ENCODE measurements at places on chromosomes 7 and 10.

DNA sequence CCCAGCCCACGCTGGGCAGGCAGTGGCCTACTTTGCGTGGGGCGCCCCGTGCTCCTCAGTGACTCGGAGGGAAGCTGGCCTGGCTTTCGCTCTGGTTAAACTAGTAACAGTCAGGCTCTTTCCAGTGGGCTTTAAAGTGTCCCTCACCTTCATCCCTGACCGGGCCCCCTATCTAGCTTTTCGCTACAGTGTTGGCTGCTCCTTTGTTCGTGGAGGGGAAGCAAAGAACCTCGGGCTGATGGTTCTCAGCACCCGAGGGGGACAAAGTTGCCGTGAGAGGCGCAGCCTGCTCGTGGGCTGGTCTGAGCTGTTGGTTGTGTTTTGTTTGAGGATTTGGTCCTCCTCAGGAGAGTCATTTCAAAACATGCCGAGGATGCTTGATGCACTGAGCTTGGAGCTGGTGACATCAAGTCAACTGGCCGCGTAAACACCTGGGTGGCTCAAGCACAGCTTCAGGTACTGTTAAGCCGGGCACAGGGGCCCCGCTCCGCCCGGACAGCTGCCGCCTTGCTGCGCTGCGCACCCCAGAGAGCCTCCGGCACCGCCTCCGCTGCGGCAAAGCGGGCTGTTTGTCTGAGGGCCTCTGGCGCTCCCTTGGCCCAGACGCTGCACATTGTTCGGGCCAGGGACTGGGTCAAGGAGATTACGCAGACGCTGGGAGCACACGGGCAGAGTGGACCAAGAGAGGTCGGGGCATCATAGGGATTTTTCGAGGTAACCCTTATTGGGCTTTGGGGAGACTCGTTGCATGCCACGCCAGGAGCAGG is 1.6 kb downstream of the DLX6 start:
- DNase-seq, result no peak

DNA sequence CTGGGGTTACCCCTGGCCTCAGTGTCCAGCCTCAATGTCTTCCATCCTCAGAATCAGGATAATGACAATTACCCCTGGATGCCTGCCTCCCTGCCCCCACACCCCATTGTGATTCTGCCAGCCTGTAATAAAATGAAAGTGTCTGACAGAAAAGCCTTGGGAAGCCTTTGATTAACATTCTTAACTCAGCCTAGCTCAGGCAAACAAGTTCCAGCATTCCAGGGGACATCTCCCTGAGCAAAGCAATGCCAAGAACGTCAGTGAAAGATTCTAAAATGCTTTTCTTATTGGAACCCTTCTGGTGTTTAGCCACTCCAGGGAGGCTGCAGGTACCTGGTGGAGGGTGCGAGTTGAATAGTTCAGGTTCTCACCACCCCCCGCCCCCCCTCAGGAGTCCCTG is 18.7 kb downstream of the AFAP1L2 start:
- DNase-seq, result no peak

GRCh38 chr7:24943096-24943948 is 36.7 kb downstream of the OSBPL3 start:
- DNase-seq, result no peak

DNA sequence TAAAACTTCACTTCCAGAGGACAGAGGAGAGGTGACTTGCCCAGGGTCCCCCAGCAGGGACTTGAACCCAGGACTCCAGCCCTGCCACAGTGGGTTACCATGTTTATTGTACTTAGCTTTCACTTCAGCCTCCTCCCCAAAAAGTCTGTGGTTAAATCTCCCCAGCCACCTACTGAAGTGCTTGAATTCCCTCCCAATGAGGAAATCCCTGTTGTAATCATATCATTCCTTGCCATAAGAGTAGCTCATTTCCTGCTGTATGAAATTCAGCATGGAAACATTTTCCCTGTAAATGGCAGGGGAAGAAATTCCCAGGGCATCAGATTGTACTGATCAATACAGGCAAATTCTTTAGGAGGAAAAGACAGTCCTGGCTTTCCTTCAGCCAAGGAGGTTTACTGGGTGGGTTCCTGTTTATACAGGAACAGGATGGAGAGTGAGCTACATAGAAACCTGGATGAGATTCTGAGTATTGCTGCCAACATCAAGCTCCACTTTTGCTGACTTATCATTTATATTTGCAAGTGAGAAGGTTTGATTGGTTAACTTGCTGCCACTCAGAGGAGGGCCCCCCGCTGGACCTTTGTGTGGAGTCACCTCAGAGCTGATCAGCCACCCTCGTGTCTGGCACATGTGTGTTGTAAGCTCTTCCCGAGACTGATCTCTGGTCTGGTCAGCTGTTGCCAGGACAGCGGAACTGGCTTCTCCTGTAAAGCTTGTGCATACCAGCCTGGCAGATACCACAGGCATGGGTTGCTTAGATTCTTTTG is 16.4 kb upstream of the PDZD8 start:
- DNase-seq, result no peak

- DNase-seq, result no peak
These were observed 5.0 kb downstream of the TWIST1 start for GRCh38 chr7:19112274-19113001.

GRCh38 chr10:84541289-84541637 is 212.9 kb downstream of the CCSER2 start:
- DNase-seq, result no peak

DNA sequence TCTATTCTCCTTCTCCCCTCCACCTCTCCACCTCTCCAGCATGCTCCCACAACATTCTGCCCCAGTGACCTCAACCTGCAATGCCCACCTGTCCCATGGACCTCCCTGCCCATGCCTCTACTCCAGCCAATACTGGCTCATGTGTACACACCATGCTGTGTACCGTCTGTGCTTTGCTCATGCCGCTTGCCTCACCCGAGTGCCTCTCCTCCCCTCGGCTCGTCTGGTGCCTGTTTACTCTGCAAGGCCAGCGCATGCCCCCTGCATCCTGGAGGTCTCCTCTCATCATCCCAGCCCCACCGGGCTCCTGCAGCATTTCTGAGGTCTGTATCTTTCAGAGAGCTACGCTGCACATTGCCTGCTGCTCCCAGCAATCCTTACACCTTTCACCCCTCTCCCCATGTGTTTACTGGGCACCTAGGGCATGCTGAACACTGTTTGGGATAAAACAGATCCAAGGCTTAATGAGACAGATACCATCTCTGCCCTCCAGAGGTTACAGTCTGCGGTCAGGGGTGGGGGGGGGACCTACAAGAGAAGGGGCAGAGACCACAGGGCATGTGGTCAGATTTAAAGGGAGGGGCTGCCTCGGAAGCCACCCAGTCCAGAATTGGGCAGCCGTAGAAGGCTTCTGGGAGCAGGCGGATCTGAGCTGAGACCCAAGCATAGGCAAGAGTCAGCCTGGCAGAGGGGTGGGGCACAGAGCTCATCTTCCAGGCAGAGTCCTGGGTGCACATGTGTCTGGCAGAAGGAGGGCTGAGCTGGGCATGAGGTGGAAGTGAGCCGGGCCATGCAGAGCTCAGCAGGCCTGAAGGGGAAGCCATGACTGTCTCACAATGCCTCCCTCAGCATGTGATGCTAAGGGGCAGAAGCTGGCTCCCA is 29.6 kb upstream of the PSAP start:
- DNase-seq, result no peak

DNA sequence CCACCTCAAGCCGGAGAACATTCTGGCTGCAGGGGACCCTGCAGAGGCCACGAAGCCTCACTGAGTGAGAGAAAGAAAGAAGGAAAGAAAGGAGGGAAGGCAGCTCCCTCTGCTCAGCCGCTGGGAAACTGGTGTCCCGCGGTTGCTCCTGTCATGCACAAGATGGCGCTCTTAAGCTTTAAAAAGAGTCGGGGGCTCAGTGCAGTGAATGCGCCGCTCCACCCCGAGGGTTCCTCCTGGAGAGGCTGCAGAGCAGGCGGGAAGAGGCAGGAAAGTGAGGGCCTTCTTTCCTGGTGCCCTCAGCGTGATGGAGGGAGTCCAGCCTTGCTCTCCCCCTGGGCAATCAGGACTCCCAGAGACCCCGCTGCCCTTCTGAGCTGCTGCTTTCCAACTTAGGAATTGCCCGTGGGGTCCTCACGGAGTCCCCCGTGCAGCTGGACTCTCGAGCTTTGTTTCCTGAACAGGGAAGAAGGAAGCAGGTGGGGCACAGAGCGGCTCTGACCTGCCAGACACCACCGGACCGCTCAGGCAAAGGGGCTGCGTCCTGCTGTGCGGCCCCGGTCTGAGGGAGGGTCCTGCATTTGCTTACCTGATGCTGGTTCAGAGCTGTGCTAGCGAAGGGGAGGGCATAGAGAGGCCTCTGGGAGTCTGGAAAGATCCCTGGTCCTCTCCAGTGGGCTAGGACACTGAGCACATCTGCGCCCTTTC is 141.9 kb upstream of the MKI67 start:
- DNase-seq, result no peak

DNA sequence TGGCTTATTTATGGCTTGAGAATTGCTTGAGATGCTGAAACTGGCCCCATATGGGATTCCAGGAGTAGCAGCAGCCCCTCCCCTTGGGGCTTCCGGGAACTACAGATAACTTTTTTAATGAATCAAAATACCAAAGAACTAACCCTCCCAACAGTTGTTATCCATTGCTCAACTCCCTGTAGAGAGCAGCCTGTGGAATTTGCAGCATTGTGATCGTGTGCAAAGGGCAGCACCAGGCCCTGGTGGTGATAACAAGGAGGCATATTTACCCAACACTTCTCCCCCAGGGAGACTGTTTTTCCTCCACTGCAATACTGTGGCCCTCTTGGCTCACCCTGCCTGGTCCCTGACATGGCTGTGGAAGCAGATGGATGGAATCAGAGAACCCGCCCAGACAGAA is 196.2 kb downstream of the PLXNA4 start:
- DNase-seq, result no peak

DNA sequence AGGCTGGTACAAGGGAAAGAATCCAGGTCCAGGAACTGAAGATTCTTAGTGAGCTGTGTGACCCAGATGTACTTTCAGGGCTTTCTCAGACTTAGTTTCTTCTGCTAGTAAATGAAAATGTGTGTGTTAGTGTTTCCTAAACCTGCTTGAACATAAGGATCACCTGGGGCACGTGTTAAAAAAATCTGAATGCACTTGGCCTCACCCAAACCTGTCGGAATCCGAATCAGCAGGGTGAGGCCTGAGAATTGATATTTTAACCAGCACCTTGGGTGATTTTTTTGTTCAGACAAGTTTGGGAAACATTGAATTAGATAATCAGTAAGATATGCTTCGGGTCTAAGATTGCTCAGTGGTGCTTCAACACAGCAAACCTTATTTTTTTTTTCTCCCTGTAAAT is 59.7 kb downstream of the ZNF365 start:
- DNase-seq, result no peak

GRCh38 chr7:140559410-140559809 is 80.1 kb upstream of the MKRN1 start:
- no peak for DNase-seq

GRCh38 chr10:58502956-58503355 is 9.7 kb upstream of the BICC1 start:
- no peak for DNase-seq

Data from activated T-cell treated with anti-CD3 and anti-CD28 coated beads for 1 hour (primary cell).